HepG2 (cell line): ENCODE measurements at places on chromosomes 16 and 17.

GRCh38 chr17:69523244-69523861 lies 108.9 kb downstream of the MAP2K6 start:
- DNase-seq, result peak; percentile 58

GRCh38 chr16:73000020-73000906 lies 47.7 kb downstream of the ZFHX3 start:
- peak; percentile 91 for DNase-seq

- DNase-seq, result no peak
Measured at GRCh38 chr16:8179615-8180014, 410.7 kb downstream of the TMEM114 start.

GRCh38 chr17:55605705-55606487 lies 94.6 kb upstream of the SMIM36 start:
- DNase-seq, result no peak

DNA sequence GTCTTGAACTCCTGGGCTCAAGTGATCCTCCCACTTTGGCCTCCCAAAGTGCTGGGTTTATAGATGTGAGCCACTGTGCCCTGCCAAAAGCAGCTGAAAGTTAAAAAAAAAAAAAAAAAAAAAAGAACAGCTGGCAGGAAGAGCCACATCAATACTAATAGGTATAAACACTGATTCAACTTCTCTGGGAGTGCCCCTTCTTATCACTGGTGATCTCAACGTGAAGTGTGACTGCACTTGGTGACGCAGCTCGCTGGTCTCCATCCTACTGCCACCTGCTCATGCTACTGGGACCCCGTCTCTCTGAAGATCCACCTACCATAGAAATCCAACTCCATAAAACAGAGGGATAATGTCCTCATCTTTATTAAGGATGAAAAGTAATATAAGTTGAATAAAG lies 40.8 kb downstream of the RNF157 start:
- DNase-seq, result no peak

- DNase-seq, result no peak
Measured at GRCh38 chr17:67759355-67760171, 41.8 kb downstream of the NOL11 start.

DNA sequence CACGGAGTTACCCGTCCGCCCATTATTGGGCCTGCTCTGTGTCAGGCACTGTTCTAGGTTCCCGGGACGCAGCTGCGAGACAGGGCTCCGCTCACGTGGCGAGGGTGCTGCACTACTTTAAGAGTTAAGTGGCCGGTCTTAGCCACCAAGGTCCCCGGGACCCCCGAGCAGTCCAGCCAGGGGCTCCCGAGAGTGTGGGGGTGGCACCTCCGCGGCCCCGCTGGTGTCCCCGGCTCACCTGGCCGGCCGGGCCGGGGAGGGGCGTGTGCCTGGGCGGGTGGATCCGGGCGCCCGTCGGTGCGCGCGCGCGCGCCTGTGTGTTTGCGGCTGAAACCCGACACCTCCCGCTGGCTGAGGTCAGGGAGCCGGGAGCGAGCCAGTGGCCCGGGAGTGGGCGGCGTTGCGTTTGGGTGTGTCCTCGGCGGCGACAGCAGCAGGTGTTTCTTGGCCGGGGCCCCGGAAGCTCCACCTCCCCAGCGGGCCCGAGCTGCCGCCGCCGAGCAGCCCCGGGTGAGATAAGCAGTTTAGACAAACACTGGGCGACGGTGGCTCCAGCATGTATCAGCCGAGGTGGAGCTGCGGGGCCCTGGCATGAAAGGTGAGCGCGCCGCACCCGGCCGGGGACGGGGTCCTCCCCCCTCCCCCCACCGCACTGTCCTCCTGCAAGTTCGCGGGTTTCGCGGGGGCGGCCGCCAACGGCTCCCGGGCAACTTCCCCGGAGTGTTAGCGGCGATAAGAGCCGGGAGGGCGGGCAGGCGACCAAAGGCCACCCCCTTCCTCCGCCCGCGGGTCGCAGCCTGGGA lies at the start of gene GSE1:
Gene GSE1, plus strand, starts transcription at position 522 of the 803 bp plus-strand sequence. Its CDS starts 70 bp downstream, at position 592.
- peak; percentile 96 for DNase-seq
